ENCODE measurements at places on chromosomes 16 and 17.

GRCh38 chr17:77382356-77382911 is 241.7 kb downstream of the SEC14L1 start:
- peak; percentile 82 for DNase-seq

- no peak for DNase-seq
These were observed 94.7 kb downstream of the NOG start for GRCh38 chr17:56688151-56688550.

- DNase-seq: peak; percentile 68
These were observed 30.7 kb downstream of the YPEL2 start for GRCh38 chr17:59361916-59362810.

DNA sequence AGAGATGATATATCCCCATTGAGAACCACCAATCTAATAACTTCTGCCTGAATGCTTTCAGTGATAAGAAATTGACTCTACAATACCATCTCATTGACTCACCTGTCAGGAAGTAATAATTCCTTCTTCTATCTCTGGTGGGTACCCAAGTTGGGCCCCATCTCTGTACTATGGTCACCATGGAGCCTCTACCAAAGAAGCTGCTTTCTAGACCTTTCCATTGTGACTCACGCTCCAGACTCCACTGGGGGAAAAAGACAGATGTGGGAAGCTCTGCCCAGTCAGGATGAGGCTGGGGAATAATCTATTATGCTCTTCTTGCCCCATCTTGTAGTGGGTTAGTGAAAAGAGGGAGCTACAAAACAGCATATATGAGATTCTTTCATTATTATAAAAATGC is 100.4 kb downstream of the COPRS start:
- DNase-seq: no peak

- no peak for DNase-seq
These were observed 12.0 kb downstream of the VAC14 start for GRCh38 chr16:70788668-70789594.

GRCh38 chr17:9646546-9646885 is 1.2 kb downstream of the USP43 start:
- no peak for DNase-seq

GRCh38 chr17:46809110-46809571 is 9.4 kb downstream of the WNT3 start:
- DNase-seq: no peak

DNA sequence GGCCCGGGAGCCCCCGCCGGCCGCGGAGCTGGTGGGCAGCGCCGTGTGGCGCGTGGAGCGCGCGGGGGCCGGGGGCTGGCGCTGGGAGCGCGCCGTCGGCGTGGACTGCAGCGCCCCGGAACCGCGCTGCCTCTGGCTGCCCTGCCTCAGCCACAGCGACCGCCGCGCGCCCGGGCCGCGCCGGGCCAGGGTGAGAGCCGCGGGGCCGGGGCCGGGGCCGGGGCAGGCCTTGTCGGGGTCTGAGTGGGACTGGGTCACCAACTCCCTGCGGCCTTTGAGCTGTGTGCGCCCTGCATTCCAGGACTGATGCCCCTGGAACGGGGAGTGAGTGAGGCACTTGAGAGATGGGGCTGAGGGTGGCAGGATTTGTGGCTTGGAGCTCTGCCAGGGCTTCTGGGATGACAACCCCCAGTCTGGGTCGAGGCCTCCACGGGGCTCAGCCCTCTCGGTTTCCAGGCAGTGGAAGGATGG is 25.7 kb downstream of the ARHGAP23 start:
- no peak for DNase-seq

DNA sequence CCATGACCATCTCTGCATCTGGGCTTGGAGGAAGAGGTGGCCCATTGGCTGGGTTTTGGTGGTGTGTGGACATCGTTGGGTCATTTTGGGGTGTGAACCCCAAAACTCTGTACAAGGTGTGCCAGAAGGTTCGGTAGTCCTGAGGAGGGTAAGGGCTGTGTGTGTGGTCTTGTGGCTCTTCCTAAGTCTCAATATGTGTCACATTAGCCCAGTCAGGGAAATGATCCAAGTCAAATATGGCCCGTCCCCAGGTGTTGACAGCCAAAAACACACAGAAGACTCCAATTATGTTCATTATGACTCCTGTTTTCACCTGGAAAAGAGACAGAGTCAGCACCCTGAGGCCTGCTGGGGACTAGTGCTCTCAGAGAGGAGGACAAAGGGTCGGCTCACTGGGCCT is 27.1 kb downstream of the SLC13A5 start:
- DNase-seq: no peak

DNA sequence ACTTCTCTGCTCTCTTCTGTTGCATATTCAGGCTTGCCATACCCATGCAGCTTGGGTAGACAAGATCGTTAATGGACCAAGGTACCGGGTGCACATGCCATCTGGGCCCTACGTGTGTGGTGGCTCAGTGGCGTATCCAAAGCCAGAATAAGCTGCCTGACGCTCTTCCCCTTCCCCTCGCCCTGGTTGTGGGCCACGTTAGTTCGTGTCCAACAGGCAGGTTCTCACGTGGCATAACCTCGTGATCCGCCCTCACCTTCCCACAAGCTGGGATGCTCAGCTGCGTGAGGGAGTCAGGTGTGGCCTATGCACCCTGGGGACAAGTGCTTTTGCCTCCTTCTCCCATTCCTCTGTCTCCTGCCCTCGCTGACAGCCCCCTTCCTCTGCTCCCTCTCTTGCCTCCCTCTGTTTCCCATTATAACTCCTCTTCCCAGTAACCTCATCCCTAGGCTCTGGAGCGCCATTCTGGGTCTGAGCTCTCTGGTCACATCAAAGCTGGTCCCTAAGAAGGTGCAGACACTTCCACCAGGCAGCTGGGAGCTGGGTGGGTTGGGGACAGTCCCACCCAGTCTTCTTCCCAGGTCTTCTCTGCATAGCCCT is 77.6 kb downstream of the PLD6 start:
- DNase-seq: no peak

DNA sequence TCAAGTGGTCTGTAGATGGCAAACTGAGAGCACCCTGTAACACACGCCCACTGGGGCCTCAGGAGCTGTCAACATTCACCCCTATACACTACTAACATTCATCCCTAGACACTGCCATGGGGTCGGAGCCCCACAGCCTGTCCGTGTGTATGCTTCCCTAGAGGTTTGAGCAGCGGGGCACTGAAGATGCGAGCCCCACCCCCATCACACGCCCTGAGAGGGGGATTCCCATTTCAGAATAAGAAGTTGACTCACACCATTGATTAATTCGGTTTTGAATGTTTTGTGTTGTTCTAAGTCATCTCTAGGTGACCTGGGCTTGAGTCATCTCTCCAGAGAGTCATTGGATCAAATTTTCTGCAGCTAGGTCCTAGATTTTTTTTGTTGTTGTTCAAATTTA is 37.3 kb upstream of the MMD start:
- no peak for DNase-seq

DNA sequence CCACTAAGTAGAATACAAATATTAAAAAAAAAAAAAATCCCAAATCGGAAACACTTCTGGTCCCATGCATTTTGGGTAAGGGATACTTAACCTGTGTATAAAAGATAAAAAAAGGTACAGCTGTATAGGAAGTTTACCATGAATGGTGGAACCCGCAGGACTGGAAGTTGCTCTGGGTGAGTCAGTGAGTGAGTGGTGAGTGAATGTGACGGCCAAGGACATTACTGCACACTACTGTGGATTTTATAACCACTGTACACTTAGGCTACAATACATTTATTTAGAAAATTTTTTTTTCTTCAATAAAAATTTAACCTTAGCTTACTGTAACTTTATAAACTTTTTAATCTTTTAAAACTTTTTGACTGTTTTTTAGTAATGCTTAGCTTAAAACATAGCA is 71.3 kb upstream of the BCAR1 start:
- no peak for DNase-seq

- DNase-seq: no peak
These were observed 2.8 kb downstream of the STX1B start for GRCh38 chr16:31007684-31008083.

DNA sequence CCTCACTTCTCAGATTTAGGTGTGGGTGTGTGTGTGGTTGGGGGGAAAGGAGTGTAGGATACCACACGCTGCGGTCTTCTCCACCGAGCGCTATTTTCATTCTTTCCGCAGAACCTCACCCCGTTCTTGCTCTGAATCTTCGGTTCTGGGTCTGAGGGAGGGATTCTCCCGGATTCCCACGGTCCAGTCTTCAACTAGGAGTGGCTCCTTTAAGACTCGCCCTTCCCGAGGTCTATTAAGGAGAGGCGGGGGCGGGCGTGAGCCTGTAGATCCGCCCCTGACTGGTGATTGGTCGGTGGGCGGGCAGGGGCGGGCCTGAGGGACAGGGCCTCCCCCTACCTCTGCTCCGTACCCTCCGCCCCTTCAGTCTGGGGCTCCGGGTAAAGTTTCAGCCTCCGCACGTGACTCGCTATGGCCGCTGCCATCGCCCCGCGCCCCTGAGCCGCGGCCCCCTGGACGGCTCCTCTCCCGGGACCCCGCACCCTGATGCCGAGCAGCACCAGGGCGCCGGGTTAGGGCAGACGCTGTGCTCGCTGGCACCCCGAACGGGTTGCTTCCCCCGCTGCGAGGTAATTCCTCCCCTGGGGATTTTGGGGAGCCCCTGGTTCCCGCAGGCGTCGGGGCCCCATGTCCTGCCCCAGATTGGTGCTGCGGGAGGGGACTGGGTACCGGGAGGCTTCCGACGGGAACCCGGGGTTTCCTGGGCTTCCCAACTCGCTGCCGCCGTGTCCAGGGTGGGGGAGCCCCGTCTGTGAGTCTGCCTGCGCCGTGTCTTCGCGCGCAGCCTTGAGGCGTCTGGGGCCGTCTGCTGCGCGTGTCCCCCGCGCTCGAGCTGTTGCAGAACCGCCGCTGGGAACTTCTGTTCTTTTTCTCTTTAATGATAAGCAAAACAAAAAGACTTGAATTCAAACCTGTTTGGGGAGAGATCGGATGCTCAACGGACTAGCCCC is 9.2 kb downstream of the RARA start:
- DNase-seq: peak; percentile 93

DNA sequence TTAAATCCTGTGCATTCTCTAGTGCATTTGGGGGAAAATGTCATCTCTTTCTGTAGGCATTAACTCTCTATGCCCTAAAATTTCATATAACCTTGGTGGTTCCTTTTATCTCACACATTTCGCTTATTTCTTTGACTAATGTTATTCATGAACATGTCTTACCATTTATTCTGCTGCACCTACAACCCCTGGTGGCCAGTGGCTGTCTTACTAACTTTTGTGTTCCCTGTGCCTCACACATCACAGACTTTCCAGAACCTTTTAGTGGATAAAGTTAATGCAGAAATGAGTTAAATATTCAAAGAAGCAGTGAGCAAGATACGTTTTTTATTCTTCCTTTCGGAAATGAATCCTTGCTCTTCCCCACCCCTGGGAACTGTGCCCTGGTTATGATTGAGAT is 111.9 kb downstream of the CDH13 start:
- DNase-seq: no peak

DNA sequence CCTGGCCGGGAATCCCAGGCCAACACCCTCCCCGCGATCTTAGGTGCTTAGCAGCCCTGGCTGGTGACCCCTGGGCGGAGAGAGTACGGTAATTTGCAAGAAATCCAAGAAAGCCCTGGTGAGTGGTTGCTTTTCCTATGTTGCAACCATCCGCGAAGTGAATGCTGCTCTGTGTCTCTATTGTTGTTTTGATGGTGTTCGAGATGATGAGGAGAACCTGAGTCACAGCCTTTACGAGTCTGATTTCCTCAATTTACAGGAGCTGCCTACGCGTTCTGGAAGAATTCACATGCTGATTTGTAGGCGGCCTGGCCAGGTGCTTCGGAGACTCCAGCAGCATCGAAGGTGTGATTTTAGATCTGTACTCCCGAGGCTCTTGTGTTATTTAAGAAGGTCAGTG is 63.3 kb downstream of the TMEM235 start:
- DNase-seq: no peak

DNA sequence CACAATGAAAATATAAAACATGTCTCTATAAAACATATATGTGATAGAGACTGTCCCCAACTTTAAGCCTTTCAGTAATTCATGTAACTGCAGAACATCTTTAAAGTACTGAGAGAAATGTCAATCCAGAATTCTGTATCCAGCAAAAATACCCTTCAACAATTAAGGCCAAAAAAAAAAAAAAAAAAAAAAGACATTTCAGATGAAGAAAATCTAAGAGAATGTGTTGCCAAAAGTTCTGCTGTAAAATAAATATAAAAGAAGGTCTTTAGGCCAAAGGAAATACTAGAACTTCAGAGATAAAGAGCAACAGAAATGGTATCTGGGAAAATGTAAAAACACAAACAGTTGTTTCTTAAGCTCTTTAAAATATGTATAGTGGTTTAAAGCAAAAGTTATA is 17.3 kb downstream of the BPTF start:
- DNase-seq: no peak

DNA sequence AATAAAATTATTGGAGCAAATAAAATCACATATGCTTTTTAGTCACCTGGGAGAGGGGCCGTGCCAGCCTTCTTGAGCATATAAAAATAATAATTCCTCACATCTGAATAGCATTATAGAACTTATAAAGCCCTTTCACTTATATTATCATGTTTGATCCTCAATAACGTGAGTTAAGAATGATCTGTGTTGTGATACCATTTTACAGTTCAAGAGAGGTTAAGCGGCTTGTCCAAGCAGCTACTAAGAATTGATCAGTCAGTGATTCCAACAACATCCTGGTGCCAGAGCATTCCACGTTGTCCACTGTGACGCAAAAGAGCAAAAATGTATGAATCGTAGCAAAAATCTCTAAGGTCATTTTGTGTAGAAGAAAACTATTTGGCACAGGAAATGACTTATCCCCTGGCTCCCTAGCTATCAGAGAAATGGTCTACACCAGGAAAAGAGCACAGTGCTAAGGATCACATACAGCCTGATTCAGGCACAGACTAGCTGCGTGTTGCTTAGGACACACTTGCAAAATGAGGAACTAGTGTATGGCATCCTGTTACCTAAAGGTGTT is 33.0 kb downstream of the ANKFN1 start:
- no peak for DNase-seq
